ENCODE measurements at places on chromosomes 1 and 21.

DNA sequence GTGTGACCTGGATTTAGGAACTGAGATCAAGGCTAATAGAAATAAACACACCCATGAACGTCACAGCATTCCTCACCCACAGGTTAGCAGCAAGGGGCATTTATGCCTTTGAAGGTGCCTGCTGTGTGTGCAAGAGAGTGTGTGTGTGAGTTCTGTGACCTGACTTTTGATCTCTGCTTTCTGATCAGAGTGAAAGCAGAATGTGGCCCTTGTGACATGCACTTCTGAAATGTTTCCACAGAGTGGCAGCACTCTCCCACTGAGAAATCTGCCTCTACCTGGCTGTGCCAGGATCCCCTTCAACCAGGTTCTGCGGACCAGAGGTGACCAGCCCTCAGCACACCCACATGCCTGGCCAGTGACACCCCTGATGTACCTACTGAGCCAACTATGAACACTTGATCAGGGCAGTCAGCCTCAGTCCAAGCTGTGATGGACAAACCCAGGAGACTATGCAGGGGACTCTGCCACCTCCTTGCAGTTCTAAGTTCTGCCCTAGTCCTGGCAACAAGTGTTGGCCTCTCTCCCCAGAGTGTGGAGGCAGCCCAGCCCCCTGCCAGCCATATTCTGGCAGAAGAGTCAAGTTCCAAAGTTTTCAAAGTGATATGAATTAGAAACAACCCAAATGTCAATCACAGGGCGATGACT lies 41.0 kb downstream of the RXRG start:
- no peak for DNase-seq

GRCh38 chr21:31190516-31190915 lies 152.2 kb upstream of the KRTAP19-8 start:
- no peak for DNase-seq

DNA sequence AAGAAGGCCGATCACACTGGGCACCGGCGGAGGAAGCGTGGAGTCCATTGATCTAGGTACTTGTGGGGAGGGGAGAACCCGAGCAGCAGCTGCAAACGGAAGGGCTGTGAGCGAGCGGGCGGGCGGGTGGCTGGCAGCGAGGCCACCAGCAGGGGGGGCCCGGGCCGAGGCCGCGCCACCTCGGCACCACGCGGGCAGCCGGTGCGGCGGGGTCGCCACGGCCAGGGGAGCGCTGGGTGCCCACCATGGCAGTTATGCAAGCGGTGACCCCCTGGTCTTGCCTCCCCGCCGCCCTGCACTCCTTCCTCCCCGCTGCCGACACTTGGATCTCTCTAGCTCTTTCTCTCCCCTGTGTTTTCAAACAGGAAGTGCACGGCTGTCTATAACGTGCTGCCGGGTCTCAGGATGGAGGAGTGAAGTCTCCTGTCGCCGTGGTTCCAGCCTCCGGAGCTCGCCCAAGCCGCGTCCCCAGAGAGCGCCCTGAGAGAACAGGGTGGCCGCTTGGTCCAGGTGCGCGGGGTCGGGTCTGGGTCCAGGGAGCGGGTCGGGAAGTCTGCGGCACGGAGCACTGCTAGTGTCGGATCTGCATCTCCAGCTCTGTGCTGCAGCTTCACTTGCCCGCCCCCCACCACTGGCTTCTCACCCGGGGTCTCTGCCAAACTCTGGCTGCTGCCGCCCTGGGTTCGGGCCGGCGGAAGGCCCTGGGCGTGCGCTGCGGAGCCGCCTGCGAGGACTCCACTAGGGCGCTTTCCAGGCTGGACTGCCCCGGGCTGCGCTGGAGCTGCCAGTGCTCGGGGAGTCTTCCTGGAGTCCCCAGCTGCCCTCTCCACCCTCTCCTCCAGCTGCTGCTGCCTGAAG lies 22.7 kb downstream of the LRRC8D start:
- DNase-seq = peak; percentile 45

- no peak for DNase-seq
These were observed 56.2 kb downstream of the LGR6 start for GRCh38 chr1:202249846-202250245.

- DNase-seq = no peak
These were observed 92.4 kb upstream of the DPT start for GRCh38 chr1:168821434-168821833.

GRCh38 chr1:63524201-63524600 lies 876 bp downstream of the EFCAB7 start:
- no peak for DNase-seq

DNA sequence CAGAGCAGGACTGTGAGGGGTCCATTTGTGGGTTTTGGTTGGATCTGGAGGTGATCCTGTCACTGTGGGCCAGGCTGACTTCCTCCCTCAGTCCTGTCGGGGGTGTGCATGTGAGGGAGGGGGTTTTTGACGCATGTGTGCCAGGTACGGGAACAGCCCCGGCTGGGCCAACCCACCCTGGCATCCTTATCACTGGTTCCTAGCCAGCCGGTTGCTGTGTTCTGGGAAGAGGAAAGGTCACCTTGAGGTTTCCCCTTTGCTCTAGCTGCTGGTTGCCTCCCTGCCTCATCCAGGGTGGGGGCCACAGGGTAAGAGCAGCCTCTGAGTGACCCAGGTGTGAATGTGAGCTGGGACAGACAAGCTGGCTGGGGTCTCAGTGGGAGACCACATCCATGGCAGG lies 2.5 kb downstream of the SLC26A9 start:
- no peak for DNase-seq

DNA sequence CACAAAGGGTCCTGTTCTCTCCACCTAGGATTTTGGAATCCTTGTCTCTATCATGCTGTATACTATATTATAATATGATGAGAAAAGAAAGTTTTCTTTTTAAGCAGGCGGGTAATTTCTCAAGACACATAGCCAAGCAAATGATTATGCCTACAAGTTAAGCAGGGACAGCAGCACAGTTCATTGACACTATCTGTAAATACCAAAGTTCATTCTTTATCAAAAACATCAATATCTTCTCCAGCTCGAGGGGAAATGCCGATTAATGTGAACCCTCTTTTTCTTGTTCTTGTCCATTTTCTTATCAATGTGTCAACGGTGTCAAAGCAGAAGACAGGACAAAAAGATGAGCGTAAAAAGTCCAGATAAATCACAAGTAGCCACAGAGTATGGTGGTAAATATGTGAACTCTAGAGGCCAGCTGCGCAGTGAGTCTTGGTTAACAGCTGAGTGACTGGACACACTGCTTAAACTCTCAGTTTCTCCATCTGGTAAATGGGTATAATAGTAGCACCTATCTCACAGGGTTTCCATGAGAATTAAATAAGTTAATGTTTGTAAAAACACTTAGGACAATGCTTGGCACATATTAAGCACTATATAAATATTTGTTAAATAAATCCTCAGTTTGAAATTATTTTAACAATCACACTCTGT lies 30.9 kb downstream of the LPAR3 start:
- DNase-seq = no peak

GRCh38 chr1:215603319-215603718 lies 36.2 kb downstream of the KCTD3 start:
- DNase-seq = no peak

DNA sequence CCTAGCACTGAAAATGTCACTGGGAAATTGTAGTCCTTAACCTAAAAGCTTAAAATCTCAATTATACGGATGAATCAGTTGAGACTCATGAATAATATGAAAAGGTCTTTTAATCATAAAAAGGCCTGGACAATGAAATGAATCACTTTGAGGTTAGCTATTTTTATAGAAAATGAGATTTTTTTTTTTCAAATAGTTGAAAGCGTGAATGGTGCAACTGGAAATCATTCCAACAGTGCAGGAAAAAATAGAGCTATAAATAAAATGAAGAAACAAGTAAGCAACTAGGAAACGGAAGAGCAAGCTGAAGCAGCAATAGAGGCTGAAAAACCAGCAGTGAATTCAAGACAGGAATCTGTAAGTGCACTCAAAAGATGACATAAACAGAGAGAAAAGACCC lies 142.9 kb downstream of the BACH1 start:
- DNase-seq = no peak

- peak; percentile 23 for DNase-seq
These were observed 66.3 kb upstream of the DIRAS3 start for GRCh38 chr1:68116643-68117235.

DNA sequence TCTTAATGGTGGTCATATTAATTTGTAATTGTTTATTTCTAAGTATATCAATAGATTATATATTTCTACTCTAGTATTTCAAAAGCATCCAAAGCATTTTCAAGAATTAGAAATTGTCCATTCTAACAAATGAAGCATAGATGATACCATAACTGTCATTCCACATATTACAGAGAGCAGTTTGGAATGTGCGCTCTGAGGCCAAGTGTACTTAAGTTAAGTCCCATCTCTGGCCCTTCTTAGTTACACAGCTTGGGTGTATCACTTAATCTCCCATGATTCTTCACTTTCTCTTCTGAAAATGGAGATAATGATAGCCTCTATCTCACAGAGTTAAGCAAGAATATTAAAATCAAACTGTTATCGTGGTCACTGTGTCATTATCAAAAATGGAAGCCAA lies 281.1 kb downstream of the MRPL39 start:
- no peak for DNase-seq

GRCh38 chr21:46493828-46494227 lies 35.1 kb downstream of the DIP2A start:
- DNase-seq = no peak

DNA sequence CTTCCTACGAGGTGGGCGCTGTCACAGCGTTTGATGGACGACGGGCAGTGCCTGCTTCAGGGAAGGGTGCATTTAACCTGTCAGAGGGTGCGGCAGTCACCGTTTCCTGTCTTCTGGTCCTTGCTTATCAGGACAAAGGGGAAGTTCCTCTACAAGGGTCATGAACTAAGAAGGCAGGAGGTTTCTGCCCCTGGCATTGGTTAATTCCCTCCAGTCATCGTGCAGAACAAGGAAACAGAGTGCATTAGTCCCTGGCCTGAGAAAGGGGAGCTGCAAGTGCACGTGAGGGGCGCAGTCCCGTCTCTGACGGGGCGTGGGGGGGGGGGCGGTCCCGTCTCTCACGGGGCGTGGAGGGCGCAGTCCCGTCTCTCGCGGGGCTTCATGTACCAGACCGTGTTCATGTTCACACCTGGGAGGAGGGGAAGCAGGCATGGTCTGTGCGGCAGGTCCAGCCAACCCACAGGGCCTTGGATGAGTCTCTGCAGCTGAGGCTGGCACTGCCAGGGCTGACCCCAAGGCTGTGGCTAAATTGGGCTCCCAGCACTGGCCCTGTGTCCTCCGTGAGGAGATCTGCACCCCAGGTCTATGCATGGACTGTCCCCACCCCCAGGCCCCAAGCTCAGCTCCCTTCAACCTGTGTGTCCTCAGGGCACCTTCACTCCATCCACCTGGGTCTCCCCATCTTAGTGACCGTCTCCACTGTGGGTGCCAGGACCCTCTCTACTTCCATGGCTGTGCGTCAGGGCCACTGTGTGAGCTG lies 89.2 kb upstream of the COL6A1 start:
- no peak for DNase-seq

DNA sequence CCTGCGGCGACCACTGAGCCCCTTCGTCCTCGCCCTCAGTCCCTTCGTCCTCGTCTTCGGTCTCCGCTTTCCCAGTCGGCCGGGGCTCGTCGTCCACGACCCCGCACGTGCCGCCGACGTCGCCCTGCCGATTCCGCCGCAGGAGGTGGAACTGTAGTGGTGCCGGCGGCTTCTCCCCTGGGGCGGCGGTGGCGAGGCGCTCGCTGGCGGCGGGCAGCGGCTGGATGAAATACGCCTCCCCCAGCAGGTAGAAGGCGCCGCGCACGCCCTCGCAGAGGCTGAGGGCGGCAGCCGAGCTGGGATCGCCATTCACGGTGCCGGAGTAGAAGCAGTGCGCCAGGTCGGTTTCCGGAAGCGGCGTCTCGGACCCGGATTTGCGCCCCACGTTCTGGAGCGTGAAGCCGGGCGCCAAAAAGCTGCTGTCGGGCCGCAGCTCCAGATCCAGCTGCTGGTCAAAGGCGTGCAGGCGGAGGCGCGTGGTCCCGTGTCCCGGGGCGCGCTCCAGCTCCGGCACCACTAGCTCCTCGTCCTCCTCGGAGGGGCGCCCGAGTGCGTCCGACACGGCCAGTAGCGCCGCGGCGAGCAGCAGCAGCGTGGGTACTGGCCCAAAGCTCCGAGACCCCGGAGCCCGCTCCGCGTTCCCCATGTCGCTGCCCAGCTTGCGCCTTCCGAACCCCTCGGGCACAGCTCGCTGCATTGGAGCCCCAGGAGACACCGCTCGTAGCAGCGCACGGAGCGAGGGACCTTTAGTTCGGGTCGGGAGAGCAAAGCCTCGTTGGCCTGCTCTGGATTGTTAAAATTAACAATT lies 747 bp downstream of the ADAMTS1 start:
- DNase-seq = peak; percentile 52

- no peak for DNase-seq
These were observed 32.6 kb upstream of the SPOCD1 start for GRCh38 chr1:31848381-31848897.

- no peak for DNase-seq
These were observed 158.5 kb upstream of the FGGY start for GRCh38 chr1:59138402-59138801.

Measured in HFFc6 (cell line).